ENCODE measurements at places on chromosomes 4 and X.
A peak's percentile ranks its signal among the peaks of the same experiment; 100 is the strongest.

GRCh38 chr4:111037591-111038360 is 414.9 kb upstream of the PITX2 start:
- no peak for DNase-seq

DNA sequence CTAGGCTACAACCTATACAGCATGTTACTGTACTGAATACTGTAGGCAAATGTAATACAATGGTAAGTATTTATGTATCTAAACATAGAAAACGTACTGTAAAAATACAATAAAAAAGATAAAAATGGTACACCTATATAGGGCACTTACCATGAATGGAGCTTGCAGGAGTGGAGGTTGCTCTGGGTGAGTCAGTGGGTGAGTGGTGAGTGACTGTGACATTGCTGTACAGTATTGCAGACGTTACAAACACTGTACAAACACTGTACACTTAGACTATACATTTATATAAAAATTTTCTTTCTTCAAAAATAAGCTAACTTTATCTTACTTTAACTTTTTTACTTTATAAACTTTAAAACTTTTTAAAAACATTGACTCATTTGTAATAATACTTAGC is 190.3 kb upstream of the NR3C2 start:
- DNase-seq, result no peak

GRCh38 chr4:22903913-22904312 is 211.2 kb downstream of the GBA3 start:
- no peak for DNase-seq

DNA sequence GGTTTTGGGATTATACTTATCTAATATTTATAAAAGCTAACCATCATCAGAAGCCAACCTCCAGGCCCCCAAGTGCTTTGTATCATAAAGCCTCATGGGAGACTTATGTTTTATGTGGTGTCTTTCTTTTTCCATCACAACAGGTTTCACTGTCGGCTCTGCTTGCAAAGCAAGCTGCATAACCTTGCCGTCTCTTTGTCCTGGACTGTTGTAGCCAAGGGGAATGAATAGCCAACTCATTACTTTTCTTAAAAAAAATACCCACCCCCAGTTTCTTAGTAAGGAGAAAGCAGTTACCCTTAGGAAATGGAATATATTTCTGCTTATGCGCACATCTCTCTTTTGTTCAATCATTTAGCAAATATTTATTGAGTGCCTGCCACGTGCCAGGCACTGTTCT is 40.7 kb downstream of the FAM184B start:
- DNase-seq, result no peak

GRCh38 chrX:49165901-49166881 is 3.6 kb downstream of the MAGIX start:
- peak; percentile 70 for DNase-seq

- DNase-seq, result no peak
Measured at GRCh38 chr4:2301225-2301642, 39.3 kb upstream of the MXD4 start.

DNA sequence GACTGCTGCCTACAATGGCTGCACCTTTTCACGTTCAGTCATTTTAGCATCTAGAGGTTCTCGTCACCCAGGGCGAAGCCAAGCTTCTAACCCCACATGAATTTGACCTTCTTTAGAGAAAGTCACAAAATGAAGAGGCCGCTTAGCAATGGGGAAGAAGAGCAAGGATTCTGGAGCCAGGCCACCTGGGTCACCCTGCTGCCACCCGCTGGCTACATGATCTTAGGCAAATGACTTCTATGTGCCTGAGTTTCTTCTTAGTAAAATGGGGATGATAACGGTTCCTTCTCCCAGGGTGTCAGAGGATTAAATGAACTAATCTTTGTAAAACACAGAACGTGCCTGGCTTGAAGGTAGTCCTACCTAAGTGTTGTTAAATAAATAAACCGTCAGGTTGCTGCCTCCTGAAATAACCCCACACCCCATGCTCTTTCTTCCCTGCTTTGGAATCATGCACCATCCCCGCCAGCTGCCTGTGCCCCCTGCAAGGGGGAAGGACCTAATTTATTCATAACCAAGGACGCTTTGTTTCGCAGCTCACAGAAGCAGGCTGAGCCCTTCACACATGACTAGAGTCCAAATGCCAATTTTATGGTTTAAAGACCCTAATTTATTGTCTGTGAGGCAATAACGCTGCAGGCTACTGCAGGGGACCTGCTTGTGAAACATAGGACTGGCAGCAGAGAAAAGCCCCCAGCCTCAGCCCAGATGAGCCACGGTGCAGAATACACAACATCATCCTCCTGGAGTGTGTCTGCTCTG is 28.6 kb upstream of the NSG1 start:
- DNase-seq, result no peak

DNA sequence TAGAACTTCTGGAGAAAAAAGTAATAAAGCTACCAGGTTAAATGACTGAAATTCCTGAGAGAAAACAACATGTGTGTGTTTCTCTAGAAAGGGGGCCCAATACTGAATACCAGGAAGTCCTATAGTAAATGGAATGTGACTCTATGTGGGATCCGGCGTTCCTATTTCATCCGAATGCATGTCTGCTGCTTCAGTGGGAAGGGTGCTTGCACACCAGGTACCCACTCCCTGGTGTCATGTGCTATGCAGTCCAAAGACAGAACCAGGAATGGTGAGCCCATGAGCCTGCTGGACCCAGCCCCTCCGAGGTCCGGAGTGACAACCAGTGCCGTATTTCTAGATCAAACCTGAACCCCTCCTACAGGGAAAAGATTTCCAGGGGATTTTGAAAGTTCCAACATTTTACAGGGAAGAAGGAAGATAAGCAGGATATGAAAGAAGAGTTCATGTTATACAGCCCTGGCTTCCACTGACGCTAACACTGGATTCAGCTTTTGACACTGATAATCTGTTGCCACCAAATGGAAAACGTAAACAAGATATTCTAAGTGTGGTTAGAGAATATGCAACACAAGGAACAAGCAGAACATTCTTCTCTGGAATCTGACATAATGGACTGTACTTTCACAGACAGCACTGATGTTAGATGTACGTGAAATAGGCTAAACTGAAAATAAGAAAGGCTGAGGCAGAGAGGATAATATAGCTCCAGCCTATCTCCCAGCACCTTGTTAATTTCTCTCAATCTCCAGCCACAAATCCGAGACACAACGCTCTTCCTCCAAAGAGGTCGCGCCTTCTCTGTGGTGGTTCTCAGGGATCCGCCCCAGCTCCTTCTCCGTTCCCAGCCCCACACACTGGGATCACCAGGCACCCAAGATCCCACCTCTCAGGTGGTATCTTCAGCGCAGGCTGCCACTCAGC is 725 bp upstream of the CXCL1 start:
- DNase-seq, result peak; percentile 79

GRCh38 chr4:76024065-76024464 is 768 bp upstream of the CXCL10 start:
- no peak for DNase-seq

GRCh38 chr4:26731351-26732035 is 129.1 kb upstream of the STIM2 start:
- no peak for DNase-seq

DNA sequence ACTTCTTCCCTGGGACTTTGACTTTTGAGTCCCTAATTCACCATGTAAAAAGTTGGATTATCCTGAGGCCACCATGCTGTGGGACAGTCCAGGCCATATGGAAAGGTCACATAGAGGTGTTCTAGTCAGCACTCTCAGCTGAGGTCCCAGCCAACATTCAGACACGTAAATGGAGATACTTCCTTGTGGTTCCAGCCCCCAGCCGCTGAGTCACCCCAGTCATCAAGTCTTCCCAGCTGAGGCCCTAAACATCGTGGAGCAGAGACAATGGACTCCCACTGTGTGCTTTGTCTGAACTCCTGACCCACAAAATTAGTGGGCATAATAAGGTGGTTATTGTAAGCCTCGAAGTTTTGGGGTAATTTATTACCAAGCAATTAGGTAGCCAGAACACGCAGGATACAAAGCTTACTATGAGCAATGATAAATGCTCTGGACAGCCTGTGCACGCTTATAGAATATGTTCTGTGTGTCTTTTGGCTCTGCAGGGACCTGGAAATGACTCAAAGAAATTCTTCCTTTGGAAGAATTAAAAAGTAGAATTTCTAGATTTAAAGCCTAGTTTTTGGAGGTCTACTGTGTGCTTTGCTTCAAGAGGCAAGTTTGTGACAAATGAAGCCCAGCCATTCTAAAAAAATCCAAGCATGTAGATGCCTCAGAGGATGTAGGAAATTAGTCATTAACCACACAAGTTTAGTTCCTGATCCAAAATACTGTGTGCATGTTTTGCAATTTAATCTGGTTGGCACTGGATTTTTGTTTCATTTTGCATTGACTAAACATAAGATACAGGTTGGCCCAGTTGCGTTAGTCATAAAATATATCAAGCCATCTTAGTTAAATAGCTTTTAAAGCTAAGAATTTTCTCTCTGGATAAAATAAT is 33.2 kb upstream of the SLC9A7 start:
- DNase-seq, result peak; percentile 93

DNA sequence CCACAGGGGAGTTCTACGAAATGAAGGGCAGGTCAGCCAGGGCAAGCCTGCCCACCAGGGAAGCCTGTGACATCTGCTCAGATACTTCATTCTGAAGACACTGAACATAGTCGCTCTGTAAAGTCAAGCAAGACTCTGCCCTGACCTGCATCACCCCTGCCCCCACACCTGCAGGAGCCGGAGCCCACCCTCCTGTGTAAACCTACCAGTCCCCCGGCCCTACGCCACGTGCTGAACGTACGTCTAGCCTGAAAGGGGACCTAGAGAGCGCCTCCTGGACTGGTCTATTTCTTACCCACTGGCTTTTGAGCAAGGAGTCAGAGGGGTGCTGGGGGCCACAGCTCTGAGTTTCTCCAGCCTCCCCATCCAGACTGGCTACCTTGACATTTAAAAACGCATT is 11.6 kb downstream of the CCNQ start:
- DNase-seq, result no peak

DNA sequence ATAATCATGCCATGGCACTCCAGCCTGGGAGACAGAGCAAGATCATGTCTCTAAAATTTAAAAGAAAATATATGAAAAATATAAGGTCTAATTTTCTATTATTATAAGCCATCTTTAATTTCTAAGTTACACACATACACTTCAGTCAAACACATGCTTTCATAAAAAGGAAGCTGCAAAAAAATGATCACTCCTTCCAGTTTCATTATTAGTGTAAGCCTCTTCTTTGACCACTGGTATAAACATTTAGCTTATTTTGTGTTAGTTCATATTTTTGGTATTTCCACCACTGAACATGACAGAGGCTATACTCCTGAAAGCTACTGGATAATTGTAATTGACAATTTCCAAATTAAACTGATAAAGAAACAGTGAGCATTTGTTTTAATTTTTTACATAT is 163.3 kb upstream of the USP38 start:
- no peak for DNase-seq

DNA sequence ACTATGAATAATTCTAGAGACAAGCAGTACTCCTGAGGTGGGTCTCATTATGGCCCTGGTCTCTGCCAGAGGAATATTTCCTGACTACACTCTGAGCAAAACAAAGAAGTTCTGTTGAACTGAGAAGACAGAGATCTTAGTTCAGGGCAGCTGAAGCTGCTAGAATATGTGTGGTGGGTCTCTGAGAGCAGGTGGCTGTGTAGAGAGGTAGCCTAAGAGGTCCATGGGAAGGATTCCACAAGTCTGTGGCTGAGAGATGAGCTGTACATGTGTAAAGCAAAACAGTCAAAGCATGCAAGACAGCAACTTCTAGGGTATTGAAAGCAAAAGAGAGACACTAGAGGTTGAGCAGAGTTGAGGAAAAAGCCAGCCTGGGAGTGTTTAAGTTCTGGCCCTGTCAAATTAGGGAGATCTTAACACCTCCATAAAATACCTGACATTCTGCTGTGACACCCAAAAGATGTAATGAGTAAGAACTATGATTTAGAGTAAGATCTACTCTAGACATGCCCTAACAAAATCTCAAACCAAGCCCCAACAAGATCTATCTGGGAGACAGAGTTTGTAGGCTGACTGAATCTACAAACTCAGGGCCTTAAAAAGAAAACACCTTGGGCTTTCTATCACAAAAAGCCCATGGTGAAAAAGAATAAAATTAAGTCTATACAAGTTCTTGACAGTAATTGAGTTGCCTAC is 274.4 kb downstream of the BANK1 start:
- DNase-seq, result no peak

- peak; percentile 34 for DNase-seq
Measured at GRCh38 chr4:147732518-147733235, 789 bp downstream of the ARHGAP10 start.

GRCh38 chr4:84877051-84877833 is 89.2 kb downstream of the WDFY3 start:
- peak; percentile 71 for DNase-seq

DNA sequence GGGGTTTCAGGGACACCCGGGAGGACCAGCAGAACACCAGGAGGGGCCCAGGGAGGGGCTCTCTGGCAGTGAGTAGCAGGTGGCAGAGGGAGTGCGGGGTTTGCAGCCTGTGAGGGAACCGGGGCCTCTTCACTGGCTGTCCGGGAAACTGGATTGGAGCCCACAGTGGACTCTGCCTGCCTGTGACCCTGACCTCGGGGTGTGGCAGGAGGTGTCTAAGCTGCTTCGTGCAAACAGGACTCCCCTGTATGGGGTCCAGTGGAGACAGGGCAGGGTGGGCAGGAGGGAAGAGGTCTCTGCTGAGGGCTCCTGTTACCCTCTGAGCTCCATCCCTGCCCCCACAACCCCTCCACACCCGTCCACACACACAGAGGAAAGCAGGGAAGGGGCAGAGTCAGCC is 50.1 kb downstream of the FAM53A start:
- DNase-seq, result no peak

GRCh38 chr4:545612-546011 is 30.5 kb downstream of the TMEM271 start:
- no peak for DNase-seq

GRCh38 chr4:42391981-42392380 is 5.3 kb upstream of the SHISA3 start:
- no peak for DNase-seq

DNA sequence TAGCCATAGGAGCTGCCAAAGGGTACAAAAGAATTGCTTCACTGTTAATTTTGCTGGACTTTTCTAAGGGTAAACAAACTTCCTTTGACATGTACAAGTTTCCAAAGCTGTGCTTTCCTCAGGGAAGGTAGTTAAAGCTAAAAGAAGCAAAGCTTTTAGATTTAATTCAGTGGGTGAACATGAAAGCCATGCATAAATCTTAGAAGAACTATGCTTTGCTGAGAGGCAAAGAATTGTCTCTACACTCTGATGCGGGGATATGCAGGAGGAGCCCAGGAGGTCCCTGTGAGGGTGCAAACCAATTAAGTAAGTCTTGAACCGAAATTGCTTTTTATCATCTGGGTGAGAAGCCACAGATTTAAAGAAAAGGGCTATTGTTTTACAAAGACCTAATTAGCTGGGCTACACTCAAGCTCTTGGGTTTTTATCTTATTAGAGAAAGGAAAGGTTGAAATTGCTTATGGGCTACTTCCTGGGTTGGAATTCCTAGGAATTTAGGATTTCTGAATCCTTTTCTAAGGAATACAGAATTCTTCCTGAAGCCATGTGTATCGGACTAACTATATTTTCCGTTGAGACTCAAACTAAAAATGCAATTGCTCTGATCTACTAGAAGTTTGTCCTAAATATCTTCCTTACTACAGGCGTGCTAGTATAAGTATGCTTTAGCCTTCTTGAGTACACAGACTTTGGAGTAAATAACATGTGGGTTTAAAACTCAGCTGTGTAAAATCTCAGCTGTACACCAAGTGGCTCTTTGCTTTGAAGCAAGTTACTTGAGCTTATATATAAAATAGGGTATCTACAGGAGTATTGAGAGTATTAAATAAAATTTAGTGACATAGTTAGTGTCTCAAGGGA is 188.4 kb upstream of the ANK2 start:
- DNase-seq, result no peak

GRCh38 chrX:9612146-9612505 is 147.3 kb downstream of the TBL1X start:
- no peak for DNase-seq
